ENCODE measurements at places on chromosomes 11 and 22. TPM values are rescaled to one million over a fixed set of nuclear protein-coding genes. Genes with fewer than 3 reads are reported as not detected.

Gene SYT7
- polyA plus RNA-seq: 0.60 TPM

Gene CDON
- polyA plus RNA-seq: 4.0 TPM

Gene SLC22A6
- polyA plus RNA-seq: not detected

Gene TRPM5
- not detected for polyA plus RNA-seq

Gene CCDC157
- 1.6 TPM for polyA plus RNA-seq

Gene OR51E2
- polyA plus RNA-seq: 0.79 TPM

Gene PGR
- polyA plus RNA-seq: not detected

Gene TSPAN32
- 0.14 TPM for polyA plus RNA-seq

Gene KCNJ5
- not detected for polyA plus RNA-seq

Gene TUBA8
- polyA plus RNA-seq: 3.0 TPM

Gene OR8D1
- polyA plus RNA-seq: not detected

Gene ISX
- not detected for polyA plus RNA-seq

Gene SLC22A9
- polyA plus RNA-seq: not detected

Gene TUB
- polyA plus RNA-seq: 14.7 TPM

Gene TSGA10IP
- not detected for polyA plus RNA-seq

Gene LYVE1
- 0.10 TPM for polyA plus RNA-seq

Gene CD3E
- not detected for polyA plus RNA-seq

Gene HIRA
- polyA plus RNA-seq: 17.1 TPM

Gene OR56A1
- polyA plus RNA-seq: not detected

Gene AQP11
- 2.0 TPM for polyA plus RNA-seq

All from AG04450 (cell line).